Spleen (tissue), 13 donors: ENCODE measurements at places on chromosomes 3 and 15.

GRCh38 chr3:55923207-55923606 is 436.1 kb upstream of the WNT5A start:
- DNase-seq = no peak

GRCh38 chr15:80180986-80181385 is 28.2 kb downstream of the FAH start:
- no peak for DNase-seq

DNA sequence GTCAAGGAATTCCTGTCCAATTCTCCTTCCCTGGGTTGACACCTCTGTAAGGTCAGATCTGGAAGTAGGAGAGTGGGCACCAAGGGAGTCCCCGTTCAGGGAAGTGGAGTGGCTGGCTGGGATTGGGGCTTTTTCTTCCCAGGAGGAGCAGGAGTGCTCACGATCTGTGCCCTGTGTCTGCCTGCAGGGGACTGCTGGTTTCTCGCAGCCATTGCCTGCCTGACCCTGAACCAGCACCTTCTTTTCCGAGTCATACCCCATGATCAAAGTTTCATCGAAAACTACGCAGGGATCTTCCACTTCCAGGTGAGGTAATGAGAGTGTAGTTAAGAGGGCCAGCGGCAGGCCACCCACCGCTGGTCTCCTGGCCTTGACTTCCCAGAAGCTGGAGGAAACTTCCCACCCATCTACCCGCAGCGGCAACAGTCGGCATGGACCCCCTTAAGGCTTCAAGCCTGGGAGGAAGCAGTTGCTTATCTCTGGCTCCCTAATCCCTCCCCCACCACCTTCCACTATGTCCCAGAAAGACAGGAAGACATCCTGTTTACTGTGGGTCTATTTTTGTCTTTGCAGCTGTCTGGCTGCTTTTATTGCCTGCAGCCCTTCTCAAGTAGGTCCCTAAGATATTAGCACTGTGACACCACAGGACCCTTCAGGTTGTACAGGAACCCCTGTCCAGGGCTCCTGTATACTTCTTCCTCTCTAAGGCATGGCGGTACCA is 26.8 kb downstream of the CAPN3 start:
- no peak for DNase-seq

DNA sequence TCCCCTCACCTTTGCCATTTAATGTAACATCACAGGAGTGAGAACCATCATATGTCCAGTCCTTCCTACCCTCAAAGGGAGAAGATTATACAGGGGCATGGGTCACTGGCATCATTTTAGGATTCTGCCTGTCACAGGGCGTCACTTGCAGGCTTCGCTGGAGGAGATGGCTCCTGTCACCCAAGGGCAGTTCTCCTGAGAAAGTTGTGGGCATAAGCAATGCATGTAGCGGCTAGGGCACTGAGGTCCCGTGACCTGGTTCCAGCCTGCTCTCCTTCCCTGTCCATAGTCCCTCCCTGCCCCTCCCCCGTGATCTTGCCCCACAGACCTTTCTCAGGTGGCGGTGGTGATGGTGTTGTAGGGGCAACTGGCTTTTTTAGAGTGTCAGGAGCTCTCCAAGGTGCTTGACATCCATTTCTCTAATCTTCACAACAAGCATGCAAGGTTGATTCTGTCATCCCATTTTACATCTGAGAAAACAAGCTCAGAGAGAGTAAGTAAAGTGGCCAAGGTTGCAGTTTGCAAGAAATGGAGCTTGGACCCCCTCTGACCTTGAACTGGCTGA is 241.5 kb upstream of the CTDSPL start:
- no peak for DNase-seq

GRCh38 chr3:112486811-112487505 is 12.3 kb downstream of the BTLA start:
- no peak for DNase-seq

DNA sequence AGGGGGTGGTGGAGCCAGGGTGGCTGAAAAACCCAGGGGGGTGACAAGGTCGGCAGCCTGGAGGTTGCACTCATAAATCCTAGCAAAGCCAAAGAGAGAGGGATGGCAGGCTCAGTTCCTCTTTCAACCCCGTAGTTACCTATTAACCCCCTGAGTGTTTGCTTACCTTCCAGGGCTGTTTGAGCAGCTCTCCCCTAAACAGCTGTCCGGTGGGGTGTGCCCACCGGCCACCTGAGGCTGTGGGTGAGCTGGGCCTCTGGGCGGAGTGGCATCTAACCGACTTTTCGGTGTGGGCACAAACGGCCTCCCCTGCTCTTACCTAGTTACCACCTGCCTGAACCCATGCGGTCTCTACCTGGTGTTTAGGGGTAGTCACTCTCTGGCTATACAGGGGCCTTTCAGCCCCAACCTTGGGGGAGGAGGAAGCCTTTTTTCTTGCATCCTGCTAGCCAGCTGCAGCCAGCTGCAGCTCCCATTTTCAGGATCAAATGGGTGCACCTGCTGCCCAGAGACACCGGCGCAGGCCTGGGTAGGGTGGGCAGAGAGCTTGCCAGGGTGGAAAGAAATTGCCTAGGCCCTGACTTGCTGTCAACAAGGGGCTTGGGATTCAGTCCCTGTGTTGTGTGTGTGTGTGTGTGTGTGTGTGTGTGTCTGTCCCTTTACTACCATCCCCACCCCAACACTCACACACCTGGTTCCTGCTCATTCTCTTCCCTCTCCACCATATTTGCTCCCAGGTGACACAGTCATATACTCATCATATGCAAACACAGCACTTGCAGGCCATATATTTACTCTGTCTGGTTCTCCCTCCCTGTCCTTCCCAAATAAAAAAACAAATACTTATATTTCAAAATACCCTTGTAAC is 3.7 kb downstream of the DLL4 start:
- DNase-seq = no peak

DNA sequence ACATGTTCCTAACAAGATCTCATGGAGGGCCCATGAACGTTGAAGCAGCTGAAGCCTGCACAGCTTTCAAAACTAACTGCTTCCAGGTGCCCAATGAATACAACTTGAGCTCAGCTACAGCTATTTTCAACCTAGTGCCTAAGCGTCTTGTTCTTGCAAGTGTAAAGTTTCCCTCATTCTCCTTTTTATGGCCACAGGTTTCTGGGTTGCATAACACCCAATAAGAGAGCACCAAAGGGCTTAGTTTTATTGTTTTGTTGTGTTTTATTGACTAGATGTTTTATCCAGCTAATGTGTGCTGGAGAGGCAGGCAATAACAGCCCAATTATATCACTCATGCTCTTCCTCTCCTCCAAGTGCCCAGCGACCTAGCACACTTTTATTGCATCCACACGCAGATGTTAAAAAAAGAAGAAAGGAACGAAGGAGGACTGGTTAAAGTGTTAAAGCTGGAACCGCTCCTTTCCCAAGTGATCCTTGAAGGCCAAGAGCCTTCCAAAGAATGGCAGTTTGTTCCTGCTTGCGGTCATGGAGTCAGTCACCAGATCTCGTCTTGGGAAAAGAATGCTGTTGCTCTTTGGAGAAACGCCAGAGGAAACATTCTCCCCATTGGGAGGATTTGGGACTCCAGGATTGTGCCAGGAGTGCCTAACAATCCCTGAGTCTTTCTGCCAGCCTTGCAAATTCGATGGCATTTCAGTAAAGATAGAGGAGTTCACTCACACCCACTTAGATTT is 156.9 kb downstream of the MEX3B start:
- DNase-seq = no peak

- DNase-seq = peak; percentile 62
These were observed 298.5 kb downstream of the DIPK2A start for GRCh38 chr3:144270100-144270499.

DNA sequence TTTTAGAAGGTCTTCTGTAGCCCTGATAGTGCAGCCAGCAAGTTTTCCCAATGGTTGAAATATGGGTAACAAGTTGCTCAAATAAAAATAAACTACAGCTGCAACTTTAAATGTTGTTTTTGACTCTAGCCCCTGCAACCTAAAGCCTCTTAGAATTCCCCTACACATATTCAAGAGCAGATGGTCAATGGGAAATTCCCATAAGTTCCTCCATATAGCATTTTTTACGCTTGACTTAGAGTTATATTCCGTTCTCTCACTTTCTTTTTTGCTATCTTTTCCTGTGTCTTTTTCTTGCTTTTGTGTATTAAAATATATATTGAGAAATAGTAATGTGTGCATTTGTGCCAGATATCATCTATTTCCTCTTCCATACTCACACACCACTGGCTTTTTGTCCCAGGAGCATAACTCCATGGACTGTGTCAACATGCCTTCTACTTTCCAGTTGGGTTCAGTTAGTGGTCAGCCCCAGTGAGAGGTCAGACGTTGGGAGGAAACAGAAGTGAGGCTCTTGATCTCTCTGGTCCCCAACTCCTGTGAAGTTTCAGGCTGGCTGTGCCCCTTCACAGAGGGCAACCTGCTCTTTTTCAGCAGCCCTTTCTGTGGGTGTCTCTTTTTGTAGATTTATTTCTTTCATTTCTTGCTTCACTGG is 63.3 kb upstream of the TP63 start:
- no peak for DNase-seq

- no peak for DNase-seq
These were observed 257.6 kb upstream of the STT3B start for GRCh38 chr3:31275038-31275572.

DNA sequence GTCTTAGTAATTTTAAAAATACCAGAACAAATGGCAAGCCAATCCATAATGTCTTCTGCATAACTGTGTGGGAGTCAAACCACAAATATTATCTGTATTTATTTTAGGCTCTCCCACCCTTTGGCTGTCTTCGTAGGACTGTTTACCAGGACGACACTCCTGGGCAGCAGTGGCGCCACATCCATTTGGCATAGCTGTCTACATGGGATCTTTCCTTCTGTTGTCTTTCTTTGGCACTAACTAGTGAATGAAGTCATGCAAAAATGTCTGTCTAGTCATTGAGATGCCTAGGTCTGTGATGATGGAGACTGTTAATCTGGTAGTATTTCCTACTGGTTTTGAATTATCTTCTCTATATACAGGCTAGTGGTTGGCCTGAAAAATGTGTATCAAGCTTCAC is 54.0 kb upstream of the CHMP2B start:
- DNase-seq = no peak

DNA sequence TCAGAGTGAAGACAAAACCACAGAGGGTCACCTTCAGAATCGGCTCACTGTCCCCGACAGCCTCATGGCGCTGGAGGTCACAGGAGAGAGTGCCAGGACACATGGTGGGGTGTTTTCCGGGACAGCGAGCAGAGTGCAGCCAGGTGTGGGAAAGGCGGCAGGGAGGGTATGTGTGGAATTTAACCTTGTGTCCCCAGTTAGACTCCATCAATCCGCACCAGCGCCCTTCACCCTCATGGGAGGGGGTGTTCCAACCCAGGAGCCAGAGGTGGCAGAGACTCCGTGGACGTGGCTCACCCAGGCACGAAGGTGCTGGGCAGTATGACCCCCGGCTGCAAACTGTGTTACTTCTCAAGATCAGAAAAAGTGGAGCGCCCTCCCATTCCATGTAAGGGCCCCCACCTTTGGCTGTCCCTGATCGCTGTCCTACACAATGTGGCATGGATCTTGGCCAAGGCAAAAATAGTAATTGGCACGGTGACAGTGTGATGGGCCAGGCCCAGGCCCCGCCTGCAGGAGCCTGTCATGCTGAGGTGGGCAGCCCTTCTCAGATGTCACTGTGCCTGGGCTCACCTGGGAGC is 190.3 kb downstream of the XXYLT1 start:
- peak; percentile 75 for DNase-seq

- no peak for DNase-seq
These were observed 41.8 kb upstream of the GAP43 start for GRCh38 chr3:115581362-115582135.

- DNase-seq = no peak
These were observed 2.8 kb downstream of the UBE2E1 start for GRCh38 chr3:23808525-23808924.

DNA sequence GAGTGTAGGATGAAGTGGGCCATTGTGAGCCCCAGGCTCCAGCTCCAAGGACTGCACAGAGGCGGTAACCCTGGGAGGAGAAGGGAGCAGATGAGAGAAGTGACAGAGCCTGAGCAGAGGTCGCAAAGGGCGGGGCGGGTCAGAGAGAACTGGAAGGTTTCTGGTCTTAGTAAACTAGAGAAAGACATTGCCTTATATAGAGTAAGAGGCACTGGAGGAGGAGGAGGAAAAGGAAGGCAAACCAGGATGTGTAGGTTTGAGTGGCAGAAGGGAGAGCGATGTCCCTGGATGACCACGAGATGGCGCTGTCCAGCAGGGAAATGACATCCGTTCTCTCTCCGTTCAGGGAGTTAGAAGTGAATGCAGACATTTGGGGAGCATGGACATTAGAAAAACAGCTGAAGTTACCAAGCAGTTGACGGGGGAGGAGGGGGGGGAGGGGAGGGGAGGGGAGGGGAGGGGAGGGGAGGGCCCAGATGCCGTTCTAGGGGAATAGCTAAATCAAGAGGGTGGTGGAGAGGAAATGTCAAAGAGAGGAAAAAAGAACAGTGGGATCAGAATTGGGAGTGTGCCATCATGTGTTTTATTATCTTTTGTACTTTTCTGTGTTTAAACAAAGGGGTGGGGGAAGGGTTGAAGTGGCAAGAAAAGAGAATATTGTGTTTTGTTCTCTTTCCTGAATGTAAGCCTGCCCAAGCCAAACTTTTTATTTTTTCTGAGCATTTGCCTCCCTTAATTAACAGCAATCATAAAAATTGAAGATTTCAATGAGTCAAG is 48.8 kb downstream of the STARD5 start:
- DNase-seq = peak; percentile 94

DNA sequence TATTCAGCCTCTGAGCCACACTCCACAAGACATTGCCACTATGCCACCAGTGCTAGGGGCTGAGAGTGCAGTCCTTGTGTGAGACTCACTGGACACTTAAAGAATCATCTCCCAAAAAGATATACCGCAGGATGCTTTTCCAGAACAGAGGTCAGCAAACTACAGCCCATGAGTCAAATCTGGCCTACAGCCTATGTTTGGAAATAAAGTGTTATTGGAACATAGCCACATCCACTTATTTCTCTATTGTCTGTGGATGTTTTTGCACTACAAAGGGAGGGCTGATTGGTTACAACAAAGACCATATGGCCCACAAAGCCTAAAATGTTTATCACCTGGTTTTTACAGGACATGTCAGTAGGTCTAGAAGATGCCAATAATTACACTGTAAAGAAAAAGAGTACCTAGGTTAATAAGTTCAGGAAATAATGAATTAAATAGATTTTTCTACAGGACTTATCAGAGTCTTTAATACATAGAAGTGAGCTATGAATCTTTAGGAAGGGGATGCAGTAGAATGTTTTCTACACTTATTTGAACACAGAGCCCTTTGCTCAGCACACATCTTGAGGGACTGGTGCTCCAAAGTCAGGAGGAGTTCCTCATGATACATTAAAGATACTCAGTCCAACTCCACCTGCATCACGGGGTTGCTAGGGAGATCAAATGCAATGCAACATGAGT is 26.3 kb downstream of the SRGAP3 start:
- DNase-seq = no peak

- DNase-seq = no peak
These were observed at the start of gene CDV3 for GRCh38 chr3:133573629-133574194. Gene CDV3, plus strand, starts transcription at chr3:133573686. Its CDS starts 359 bp downstream, at chr3:133574045.
